Mesenteric fat pad (tissue), 1 donor: ENCODE measurements at places on chromosomes 11 and 22. TPM values are rescaled to one million over a fixed set of nuclear protein-coding genes. Genes with fewer than 3 reads are reported as not detected.
A peak's percentile ranks its signal among the peaks of the same experiment; 100 is the strongest.

C1QTNF4 gene
- total RNA-seq, result 1.1 TPM

CECR2 gene
- total RNA-seq, result 1.1 TPM

APOL5 gene
- total RNA-seq, result not detected

OLFML1 gene
- 6.7 TPM for total RNA-seq

FBLN1 gene
- 224 TPM for total RNA-seq

GRCh38 chr22:45823336-45823735, 151.7 kb downstream of the ATXN10 start:
- DNase-seq, result no peak

- peak; percentile 76 for DNase-seq
Observed at GRCh38 chr22:49592780-49593501, 234.7 kb downstream of the BRD1 start.

DNA sequence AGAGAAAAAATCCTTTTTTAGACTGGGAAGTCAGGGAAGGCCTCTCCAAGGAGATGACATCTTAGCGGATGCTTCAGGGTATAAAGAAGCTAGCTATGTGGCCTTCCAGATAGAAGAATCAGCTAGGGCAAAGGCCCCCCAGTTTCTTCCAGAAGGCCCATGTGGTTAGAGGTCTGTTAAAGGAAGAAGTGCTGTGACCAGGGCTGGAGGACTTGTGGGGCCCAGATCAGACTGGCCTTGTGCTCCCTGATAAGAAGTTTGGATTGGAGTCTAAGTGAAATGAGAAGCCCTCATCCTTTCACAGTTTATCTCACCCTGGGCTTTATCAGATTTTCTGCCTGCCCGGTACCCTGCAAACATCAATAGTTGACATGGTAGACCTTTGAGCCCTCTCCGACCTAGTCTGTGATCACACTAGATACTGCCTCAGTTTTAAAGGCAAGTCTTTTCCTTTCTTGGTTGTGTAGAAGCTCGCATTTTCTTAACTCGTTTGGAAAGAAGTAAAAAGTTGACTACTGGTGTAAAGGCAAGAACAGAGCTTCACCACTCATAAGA, 7.8 kb downstream of the AMPD3 start:
- no peak for DNase-seq

DNA sequence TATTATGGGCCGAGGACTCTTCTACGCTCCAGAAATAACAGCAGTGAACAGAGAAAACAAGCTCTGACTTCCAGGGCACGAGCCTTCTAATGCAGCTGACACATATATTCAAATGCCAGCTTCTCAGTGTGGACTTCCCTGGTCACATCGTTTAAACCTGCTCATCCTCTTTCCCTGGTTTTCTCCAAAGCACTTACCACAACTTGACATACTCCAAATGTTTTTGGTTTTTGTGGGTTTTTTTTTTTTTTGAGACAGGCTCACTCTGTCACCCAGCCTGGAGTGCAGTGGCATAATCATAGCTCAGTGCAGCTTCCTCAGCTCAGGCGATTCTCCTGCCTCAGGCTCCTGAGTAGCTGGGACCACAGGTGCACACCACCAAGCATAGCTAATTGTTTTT, 105.5 kb downstream of the MICAL3 start:
- no peak for DNase-seq

- DNase-seq, result no peak
Observed at GRCh38 chr22:37048133-37048532, 3.4 kb upstream of the KCTD17 start.

- DNase-seq, result no peak
Observed at GRCh38 chr11:72254299-72254993, 10.5 kb upstream of the PHOX2A start.

- DNase-seq, result no peak
Observed at GRCh38 chr11:61830237-61831105, 2.4 kb downstream of the FADS2 start.

DNA sequence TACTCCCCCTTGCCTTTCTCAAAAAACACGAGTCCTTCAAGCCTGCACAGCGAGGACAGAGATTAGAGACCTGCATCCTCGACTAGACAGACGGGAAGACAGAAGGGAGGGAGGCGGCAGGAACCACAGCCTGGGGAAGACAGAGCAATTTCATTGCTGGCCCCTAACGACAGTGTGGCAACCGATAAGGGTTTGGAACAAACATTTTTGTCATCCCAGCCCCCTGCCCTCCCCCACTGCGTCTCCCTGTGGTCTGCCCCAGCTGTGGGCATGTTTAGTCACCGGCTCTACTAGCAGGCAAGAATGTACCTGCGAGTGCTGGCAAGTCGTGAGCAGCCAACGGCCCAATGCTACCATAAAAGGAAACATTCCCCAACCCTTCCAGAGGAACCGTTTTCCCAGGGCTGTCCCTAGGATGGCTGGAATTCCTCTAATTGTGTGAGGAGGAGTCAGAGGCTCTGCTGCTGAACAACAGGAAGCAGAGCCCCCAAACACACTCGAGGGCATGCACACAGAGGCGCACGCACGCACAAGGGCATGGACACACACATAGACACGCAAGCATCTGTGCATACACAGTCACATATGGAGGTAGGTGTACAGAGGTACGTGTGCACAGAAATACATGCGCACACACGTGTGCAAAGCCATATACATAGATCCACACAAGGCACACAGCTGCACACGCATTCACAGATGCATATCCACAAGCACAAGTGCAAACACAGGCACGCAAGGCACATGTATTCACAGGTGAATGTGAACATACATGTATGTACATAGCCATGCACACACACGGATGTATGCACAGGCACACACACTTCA, 58.3 kb downstream of the MYH9 start:
- no peak for DNase-seq

GRCh38 chr11:19646921-19647320, 65.7 kb upstream of the NAV2 start:
- DNase-seq, result no peak

- DNase-seq, result no peak
Observed at GRCh38 chr22:17781319-17782031, 7.2 kb upstream of the BID start.

DNA sequence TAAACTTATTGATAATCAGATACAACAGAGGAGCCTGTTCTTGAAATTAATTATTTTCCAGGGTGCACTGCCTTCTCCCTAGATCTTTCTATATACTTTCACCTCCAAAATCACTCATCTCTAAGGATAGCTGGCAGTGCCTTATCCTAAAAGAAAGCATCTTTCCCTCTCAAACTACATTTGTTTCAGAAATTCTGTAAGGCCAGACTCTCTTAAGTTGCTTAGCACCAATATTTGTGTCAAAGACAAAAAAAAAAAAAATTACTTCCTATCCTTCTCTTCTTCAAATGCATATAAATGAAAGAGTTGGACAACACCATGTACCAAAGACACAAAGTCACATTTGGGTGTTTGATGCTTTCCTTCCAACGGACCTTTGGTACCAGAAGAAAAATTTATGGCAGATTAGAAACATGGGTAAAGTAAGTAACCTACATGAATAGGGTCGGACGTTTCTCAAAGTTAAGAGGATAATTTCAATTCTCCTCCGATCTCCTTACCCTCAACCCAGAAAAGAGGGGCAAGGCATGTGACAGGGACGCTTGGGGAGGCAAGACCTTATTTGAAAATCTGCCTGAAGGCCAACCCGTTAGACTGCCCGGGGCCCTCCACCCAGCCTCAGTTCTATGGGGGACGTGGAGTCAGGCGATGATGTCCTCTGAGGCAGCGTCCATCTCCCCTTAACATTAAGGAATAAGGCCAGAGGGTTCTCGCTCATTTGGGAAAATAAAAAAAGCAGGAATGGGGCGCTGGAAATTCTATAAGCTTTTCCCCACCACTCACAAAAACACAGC, 66.3 kb downstream of the ETS1 start:
- no peak for DNase-seq

DNA sequence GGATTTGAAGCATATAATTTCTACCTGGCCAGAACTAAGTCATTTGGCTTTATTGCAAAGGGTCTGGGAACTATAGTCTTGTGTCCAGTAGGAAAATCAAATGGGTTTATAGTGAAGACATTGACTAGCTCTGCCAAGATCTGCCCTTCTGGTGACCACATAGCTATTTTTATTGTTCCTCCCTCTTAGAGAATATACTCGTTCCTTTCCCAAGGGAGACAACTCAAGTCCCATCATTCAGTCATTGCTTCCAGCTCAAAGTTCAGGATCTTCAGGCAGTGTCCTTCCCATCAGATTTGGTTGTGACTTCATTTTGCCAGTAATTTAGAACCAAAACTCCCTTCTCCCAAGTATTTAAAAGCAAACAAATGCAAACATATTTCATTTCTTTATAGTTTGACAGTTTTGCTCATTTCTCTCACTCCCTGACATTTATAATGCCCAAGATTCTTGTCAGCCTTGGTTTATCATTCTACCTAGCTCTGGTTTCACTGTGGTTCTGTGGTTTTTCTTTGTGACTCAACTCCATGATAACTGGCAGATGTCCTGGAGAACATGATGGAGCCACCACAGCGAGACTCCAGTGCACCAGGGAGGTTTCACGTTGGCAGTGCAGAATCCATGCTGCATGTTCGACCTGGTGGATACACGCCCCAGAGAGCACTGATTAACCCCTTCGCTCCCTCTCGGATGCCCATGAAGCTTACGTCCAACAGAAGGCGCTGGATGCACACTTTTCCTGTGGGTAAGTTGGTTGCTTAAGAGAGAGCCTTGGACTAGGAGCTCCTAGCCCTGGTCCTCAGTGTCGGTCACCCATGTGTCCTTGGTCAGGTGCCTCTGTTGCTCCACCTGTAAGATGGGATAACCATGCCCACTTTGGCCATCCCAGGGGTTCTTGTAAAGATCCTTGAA, 64.9 kb downstream of the DEPDC5 start:
- no peak for DNase-seq

DNA sequence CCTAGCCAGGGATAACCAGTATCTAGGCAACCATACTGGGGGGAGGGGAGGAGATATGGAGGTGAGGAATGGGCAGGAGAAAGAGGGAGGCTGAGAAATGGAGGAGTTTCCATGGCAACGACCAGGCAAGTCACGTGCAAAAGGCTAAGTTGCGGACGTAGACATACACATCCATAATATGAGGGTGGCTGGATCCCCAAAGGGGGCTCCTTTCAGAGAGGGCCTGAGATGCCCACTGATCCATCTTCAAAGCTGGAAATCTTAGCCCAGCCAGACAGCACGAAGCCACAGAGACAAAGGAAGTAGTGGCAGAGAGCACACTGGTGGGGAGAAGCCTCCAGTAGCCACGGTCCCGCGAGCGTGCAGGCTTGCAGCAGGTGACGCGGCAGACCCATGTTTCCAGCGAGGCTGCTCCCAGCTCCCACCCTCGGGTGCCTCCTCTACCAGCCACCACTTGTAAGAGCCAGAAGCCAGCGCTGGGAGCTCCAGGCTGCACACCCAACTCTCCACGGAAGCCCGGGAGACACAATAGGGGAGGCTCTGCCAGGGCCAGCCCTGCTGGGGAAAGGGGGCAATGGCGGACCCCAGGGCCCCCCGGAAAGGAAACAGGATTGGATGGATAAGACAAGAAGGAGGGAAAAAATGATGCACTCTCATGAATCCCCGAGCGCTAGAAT, 938 bp downstream of the FXYD6 start:
- DNase-seq, result peak; percentile 85

DNA sequence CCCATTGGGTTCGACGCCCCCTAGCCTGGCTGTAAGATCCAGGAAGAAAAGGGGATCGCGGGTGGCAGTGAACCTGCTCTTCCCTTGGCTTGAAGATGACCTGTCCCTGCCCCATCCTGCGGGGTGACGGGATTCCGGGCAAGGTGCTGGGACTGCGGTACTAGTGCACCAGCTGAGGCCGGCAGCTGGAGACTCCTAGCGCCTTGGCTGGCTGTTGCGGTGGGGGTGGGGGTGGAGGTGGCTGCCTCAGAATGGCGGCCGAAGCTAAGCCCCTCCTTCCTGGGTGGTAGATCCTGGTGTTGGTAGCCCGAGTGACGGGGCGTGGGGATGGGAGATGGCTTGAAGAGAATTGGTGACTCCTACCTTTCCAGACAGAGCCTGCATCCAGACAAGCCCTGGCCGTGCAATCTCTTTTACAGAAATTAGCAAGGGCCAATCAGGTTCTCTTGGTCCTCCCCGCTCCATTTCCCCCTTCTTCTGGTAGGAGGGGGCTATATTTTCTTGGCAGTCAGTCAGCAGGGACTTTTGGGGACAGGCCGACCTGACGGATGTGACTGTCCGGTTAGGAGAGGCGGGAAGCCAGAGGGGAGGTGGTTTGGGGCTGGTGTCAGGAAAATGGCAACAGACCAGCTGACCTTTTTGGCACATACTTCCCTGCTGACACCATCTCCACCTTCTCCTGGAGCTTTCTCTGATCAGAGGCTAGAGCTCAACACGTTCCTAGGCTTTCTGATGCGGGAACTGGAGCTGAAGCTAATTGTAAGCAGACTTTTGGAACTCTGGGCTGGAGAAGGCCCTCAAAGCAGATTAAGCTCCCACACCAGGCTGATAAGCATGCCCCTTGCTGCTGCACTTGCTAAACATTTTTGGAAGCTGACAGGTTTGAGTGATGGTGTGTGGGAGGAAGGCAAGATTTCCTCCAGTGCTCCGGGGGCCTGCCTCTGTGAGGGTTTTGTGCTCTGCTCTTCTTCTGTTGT, 2.0 kb downstream of the NAV2 start:
- DNase-seq, result no peak

DNA sequence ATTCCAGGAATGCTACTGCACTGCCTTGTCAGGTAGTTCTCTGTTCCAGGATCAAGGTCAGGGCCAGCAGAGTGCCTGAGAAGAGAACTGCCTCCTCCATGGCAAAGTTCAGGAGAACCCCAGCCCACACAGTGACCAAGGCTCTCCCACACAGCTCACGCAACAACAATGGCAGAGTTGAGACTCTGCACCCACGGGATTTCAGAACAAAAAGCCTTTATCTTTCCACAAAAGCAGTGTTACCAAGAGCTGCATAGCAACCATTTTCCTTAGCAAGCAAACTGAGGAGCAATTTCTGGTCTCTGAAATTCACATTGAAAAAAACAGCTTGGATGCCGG, 11.1 kb downstream of the PLAAT3 start:
- DNase-seq, result no peak

DNA sequence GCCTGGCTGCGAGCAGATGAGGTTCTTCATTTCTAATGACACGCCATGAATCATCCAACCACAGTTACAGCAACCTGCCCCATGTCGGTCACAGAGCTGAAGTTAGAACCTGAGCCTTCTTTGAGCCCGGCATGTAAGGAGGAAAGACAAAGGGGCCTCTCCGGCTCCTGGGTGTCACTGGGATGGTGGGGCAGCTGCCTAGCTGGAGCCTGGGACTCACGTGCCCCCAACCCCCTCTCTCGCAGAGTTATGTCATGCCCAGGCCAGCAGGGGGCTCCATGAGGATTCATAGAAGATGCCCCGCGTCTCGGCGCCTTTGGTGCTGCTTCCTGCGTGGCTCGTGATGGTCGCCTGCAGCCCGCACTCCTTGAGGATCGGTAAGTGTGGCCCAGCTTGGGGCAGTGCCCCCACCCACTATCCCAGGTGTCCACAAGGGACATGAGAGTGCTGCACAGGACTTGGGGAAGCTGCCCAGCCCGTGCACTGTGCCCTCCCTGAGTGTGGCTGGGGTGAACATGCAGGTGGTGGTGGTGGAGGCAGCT, 148.5 kb downstream of the GRIK4 start:
- peak; percentile 77 for DNase-seq

GRCh38 chr11:34332524-34332923, 25.3 kb downstream of the ABTB2 start:
- no peak for DNase-seq
